CMK (cell line): ENCODE measurements at places on chromosomes 3 and 15.
A peak's percentile ranks its signal among the peaks of the same experiment; 100 is the strongest.

GRCh38 chr15:94493176-94493575, 261.8 kb downstream of the MCTP2 start:
- no peak for DNase-seq

GRCh38 chr3:134918441-134918840, 123.4 kb downstream of the EPHB1 start:
- DNase-seq, result no peak

- DNase-seq, result no peak
Measured at GRCh38 chr3:9875448-9875847, 4.6 kb downstream of the CIDEC start.

DNA sequence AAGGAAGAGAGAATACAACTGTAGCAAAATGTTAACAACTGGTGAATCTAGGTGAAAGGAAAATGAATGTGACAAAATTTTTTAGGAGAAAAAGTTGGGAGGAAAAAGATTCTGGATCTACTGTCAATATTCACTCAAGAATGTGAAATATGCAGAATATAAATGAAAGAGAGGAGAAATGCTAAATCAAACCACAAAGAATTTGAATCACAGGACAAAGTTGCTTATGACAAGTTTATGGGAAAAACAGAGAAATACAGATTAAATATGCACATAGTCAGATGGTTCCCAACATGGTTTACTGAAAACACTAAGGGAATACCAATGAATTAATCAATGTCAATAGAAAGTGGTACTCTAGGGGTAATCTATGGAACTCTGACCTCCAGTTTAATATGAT, 27.6 kb downstream of the C3orf33 start:
- no peak for DNase-seq

DNA sequence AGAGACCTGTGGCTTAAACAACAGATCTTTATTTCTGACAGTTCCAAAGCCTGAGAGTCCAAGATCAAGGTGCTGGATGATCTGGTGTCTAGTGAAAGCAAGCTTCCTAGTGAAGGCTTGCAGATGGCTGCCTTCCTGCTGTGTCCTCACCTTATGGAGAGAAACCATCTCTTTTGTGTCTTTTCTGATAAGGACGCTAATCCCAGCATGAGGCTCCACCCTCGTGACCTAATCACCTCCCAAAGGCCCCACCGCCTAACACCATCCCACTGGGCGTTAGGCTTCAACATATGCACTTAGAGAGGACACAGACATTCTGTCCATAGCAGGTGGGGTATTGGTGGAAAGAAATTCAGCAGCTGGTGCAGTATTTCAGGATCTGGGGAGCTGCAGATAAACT, 19.8 kb upstream of the LYSMD4 start:
- no peak for DNase-seq

- DNase-seq, result no peak
Measured at GRCh38 chr15:81254277-81254915, 57.7 kb downstream of the IL16 start.

DNA sequence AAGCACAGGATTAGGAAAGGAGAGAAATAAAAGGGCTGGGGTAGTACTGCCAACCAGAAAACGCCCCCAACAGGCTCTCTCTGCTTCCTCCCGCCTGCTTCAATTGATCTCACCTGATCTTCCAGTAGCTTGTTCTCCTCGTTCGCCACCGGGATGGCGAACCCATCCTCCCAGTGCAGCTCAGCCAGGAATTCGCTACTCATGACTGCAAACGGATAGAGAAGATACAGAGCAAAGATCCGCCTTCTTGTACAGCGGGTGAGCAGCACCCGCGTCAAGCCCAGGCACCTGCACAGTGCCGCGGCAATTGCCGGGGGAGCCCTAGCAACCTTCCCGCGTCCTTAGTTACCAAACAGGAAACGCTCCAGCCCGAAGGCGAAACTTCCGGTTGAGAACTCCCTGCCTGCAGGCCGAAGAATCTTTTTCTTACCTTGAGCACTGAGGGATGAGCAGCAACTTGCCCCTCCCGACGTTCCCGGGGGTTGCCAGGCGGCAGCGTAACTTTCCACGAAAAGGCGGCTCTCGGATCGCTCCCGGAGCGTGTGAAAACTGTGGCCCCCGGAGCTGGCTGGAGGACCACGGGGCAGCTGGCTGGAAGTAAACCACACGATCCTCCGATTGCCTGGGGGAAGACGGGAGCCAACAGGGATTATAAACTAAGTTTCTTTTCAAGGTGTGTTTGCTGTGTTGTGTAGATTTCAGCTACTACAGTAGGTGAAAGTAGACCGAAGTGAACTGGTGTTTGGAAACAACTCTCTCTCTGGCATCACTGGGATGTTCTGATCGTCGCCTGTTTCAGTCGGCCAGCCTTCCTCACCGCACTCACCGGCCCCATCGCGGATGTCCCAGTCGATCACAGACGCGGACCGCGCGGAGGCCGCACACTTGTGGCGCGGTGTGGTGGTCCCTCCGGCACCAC, at the start of gene CCDC39:
TSS of gene CCDC39 (minus strand) at position 312 of the 919 bp plus-strand sequence. CDS start at position 203, 109 bp downstream.
- DNase-seq, result no peak

DNA sequence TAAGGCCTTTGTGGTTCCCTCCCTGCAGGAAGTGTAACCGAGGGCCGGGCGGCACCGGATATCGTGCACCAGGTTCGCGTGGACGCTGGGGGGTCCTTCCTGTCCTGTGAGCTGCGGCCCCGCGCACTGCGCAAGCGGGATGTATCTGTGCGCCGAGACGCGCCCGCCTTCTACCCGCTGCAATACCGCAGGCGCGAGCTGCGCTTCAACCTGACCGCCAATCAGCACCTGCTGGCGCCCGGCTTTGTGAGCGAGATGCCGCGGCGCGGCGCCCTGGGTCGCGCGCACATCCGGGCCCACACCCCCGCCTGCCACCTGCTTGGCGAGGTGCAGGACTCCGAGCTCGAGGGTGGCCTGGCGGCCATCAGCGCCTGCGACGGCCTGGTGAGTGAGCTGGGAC, 35.9 kb downstream of the SAXO2 start:
- DNase-seq, result no peak

- no peak for DNase-seq
Measured at GRCh38 chr3:124904835-124905492, 17.8 kb upstream of the ITGB5 start.

- DNase-seq, result no peak
Measured at GRCh38 chr15:76986743-76987142, 8.2 kb upstream of the PSTPIP1 start.

- DNase-seq, result no peak
Measured at GRCh38 chr3:16816048-16816780, 68.5 kb upstream of the PLCL2 start.

GRCh38 chr15:77768107-77768506, 135.4 kb upstream of the LINGO1 start:
- no peak for DNase-seq

- no peak for DNase-seq
Measured at GRCh38 chr3:101043687-101044078, 50.5 kb upstream of the ABI3BP start.

- DNase-seq, result no peak
Measured at GRCh38 chr15:40940296-40940801, 11.2 kb downstream of the DLL4 start.

GRCh38 chr15:90421527-90421926, 33.5 kb downstream of the IQGAP1 start:
- DNase-seq, result no peak

GRCh38 chr15:69908590-69909420, 188.9 kb downstream of the TLE3 start:
- no peak for DNase-seq

- DNase-seq, result no peak
Measured at GRCh38 chr3:41681479-41681878, 280.4 kb downstream of the ULK4 start.

- DNase-seq, result no peak
Measured at GRCh38 chr3:157280786-157281185, 120.8 kb upstream of the CCNL1 start.

- DNase-seq, result no peak
Measured at GRCh38 chr3:7015683-7016440, 154.9 kb downstream of the GRM7 start.

GRCh38 chr15:52076889-52077781, 35.4 kb downstream of the BCL2L10 start:
- no peak for DNase-seq

GRCh38 chr3:49600781-49601180, 46.5 kb downstream of the BSN start:
- no peak for DNase-seq

- DNase-seq, result no peak
Measured at GRCh38 chr3:17304969-17305368, 420.2 kb downstream of the PLCL2 start.

GRCh38 chr3:30399394-30400181, 206.8 kb upstream of the TGFBR2 start:
- DNase-seq, result no peak

DNA sequence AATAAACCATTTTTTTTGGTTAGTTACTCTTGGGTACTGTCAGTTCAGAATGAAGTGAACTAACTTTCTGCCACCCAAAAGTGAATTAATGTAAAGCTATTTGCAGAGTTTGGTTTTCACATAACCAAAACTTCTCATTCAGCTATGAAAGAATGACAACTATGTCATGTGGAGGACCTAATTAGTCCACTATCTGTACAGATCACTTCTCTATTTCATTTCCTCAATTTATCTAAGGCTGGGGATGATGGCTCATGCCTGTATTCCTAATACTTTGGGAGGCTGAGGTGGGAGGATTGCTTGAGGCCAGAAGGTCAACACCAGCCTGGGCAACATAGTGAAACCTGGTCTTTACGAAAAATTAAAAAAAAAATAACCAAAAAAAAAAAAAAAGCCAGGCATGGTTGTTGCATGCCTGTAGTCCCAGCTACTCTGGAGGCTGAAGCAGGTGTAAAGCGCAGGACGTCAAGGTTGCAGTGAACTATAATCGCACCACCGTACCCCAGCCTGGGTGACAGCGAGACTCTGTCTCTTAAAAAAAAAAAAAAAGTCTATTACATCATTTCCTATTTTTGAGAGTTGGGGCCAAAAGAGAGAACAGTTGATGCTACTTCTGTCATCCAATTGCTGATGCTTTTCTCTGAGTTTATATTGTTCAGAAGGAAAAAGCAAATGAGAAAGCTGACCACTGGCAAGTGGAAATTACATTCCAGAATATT, 8.7 kb downstream of the HYPK start:
- no peak for DNase-seq

GRCh38 chr15:63332367-63333124, 49.1 kb downstream of the CA12 start:
- DNase-seq, result no peak

DNA sequence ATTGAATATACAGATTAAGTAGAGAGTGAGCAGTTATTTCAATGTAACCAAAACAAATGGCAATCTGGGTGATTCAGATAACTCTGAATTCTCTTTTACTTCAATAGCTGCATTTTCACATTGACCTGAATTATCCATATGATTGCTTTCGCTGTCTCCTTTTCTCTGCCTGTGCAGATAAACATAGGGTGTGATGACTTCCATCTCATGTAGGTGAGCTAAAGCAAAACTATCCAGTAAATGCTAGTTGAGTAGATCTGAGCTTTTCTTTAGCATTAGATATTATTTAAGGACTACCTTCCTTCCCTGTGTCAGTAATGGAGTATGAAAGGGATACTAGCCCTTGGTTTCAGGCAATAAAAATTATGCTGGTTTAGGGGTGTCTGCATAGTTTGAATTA, 288.6 kb downstream of the OXSM start:
- no peak for DNase-seq

DNA sequence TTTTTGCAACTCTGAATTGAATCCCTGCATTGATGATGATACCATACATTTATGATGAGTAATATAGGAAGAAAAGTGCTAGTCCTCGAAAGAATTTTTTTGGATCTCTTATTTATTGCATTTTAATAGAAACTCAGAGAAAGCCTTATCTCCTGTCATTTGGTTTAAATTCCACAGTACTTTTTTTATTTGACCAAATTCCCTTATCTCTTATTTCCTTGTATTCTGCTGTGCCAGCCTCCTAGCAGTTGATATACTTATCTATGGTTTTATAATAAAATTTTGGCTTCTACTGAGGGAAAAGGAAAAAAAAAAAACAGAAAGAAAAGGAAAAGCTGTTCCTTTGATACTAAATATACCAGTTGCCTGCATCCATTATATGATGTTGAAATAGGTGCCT, 535.1 kb upstream of the NR2F2 start:
- no peak for DNase-seq

GRCh38 chr3:19348941-19349564, 200.7 kb downstream of the KCNH8 start:
- DNase-seq, result peak; percentile 18

- DNase-seq, result no peak
Measured at GRCh38 chr3:120212505-120212904, 72.5 kb downstream of the GPR156 start.

DNA sequence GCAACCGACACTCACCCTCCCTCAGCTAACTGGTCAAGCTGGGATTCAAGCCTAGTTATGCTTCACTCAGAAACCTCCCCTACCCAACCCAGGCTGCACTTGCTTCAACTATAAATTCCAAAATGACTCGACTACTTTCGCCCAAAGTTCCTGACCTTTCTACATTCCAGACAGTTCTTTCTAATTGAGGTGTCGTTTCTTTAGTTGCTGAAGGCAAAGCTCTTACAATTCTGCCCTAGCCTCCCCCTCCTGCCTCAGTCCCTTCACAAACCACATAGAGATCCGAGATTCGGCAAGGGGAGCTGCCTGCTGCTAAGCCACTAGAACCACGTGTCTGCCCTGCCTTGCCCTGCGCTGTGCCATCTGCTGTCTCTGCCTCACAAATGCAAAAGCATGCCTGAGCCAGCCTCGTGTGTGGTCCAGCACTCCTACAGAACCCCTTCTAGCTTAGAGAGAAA, 74.7 kb upstream of the SH3GL3 start:
- no peak for DNase-seq

GRCh38 chr3:181326637-181327223, 337.2 kb upstream of the DNAJC19 start:
- no peak for DNase-seq

- no peak for DNase-seq
Measured at GRCh38 chr3:72756900-72757299, 91.3 kb downstream of the SHQ1 start.

DNA sequence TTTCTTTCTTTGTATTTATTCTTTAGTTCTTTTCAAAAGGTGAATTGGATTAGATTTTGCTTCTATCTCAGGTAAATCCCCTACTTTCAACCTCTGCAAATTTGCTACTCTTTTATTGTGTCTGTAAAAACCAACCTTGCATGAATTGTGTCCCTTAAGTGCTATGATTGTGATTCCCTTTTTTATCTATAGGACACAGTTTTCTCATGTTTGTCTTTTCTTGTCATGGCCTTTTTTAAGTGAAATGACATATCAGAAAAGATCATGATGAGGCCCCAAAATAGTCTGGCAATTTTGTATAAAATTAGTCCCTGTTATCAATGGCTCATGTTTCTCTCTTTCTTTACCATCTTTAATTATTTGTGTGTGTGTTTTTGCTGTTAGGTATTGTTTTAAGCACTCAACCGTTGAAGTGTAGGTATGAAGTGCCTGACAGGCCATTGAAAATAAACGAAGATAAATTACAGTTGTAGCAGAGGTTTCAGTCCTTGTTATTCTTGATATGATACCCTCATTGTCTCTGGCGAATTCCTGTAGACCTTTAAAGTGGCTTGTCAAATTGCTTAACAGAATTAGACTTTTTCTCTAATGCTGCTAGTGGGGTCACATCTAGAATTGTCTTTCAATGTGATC, 184.3 kb downstream of the UBE2E2 start:
- no peak for DNase-seq
